ENCODE measurements at places on chromosomes 11 and 22.

DNA sequence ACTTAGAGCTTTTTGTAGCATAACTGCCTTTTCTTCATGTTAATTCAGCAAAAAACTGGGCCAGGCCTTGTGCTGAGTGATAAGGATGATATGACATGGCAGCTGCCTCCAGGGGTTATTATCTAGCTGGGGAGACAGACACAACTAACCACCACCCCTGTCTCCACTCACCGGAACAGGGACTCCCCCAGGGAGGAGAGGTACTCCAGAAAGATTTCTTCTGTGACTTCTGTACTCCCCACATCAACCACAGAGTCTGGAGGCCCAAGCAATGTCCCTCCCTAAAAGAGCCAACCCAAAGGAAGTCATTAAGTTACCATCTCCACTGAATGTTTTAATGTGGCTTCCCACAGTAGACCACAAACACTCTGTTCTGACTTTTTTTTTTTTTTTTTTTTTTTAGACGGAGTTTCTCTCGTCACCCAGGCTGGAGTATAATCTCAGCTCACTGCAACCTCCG, 14.3 kb upstream of the PMM1 start:
- DNase-seq = no peak

DNA sequence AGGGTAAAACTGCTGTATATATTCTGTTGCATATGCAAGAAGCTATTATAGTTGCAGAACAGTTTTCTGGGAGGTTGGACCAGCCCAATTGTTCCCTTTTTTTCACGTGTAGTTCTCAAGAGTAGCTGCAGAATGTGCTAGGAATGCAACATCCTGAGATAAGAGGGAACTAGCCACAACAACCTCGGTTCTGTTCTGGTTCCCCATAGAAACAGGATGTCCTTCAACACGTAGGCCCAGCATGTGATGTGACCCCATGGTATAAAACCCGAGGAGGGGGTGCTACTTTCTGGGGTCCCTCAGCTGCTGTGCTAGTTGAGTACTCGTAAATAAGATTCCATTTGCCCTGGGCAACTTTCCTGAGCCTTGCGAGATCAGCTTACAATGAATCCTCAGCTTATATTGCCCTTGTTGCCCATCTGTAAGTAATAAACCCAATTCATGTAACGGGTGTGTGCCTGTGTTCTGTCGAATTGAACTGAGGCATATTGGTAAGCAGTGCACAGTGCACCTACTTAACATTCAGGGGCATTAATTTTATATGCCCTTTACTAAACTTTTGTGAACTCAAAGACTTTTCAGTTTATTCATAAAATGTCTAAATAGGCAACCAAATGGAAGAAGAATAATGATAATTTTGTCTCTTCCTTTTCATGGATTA, 23.0 kb upstream of the TRAF6 start:
- DNase-seq = no peak

- DNase-seq = peak; percentile 84
Measured at GRCh38 chr11:46346886-46347636, at the start of gene DGKZ. Gene DGKZ (plus strand): TSS chr11:46347463. CDS start chr11:46347660, 197 bp downstream.

DNA sequence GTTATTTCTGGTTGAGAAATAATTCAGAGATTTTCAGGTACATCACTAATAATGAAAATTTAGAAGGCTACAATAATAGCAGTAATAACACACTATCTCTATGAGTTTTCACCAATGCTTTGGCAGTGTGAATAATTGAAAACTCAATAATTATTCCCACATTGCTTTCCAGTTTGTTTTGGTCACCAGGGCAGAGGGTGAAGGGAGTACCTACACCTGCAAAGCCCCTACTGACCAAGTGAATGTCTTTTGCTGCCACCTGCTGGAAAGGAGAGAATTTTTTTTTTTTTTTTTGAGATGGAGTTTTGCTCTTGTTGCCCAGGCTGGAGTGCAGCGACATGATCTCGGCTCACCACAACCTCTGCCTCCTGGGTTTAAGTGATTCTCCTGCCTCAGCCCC, 3.2 kb downstream of the NELL1 start:
- no peak for DNase-seq

DNA sequence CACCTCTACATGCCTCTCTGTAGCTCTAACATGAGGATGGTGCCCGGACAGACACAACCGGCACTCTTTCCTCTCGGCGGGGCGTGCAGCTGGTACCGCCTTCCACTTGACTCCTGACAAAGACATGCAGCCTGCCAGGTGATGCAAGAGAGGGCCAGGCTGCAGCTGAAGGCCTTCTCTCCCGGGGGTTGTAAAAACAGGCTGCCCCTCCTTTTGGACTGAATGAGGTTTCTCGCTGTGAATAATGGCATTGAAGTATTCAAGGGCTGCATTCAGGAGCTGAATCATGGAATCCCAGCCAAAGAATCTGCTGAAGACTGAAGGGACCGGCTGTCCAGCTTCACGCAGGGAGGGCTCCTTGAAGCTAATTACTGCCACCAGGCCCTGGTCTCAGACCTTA, 110.9 kb downstream of the GALNT18 start:
- peak; percentile 13 for DNase-seq

- no peak for DNase-seq
Measured at GRCh38 chr11:102929972-102930371, 25.6 kb downstream of the MMP13 start.

- DNase-seq = no peak
Measured at GRCh38 chr11:7428196-7428595, 57.1 kb upstream of the OLFML1 start.

GRCh38 chr22:35510951-35511350, 29.7 kb upstream of the RASD2 start:
- no peak for DNase-seq

DNA sequence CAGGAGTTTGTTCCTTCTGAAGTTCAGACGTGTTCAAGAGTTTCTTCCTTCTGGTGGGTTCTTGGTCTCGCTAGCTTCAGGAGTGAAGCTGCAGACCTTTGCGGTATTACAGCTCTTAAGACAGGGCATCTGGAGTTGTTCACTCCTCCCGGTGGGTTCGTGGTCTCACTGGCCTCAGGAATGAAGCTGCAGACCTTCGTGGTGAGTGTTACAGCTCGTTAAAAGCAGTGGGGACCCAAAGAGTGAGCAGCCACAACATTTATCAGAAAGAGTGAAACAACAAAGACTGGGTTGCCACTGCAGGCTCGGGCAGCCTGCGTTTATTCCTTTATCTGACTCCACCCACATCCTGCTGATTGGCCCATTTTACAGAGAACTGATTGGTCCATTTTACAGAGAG, 373.1 kb downstream of the ETS1 start:
- no peak for DNase-seq

DNA sequence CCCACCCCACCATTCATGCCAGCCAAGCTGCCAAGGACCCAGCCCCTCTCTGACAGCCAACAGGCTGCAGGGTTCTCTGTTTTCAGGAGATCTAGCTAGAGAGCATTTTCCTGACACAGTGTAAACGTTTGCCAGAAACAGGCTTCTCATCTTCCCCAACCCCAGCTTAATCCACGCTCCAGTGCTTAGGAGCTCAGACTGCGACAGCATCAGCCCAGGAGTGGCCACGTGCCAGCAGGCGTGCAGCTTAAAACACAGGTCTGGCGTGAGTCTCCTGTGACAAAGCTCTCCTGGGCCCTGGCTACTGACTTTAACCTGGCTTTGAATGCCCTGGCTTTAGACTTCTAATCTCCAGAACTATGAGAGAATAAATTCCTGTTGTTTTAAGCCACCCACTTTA, 66.6 kb downstream of the GALNT18 start:
- DNase-seq = no peak

DNA sequence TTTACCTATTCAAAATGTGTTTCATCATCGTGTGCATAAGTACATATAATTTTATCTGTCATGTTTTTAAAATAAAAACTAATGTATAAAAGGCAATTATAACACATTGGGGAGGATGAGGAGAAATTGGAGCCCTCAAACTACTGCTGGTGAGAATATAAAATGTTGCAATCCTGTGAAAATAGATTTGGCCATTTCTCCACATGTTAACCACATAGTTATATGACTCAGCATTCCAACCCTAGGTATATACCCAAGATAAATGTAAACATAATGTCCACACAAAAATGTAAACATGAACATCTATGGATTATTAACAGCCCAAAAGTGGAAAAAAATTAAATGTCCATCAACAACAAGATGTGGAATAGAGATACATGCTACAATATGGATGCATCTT, 928.0 kb upstream of the FAT3 start:
- peak; percentile 58 for DNase-seq

DNA sequence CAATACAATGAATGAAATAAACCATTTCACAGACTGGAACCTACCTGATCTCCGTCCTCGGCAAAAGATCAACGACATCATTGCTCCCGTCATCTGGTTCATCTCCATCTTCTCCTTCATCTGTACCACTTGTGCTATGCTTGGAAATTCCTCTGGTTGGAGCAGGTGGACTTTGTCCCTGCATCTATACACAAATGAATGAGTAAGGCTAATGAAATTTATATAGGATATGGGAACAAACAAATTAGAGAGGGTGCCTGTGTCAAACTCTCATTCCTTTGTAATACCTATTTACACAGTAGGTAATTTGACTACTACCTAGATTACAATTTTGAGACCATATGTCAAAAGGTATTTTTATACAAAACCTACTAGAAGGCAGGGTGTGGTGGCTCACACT, 59.4 kb downstream of the F2 start:
- no peak for DNase-seq

DNA sequence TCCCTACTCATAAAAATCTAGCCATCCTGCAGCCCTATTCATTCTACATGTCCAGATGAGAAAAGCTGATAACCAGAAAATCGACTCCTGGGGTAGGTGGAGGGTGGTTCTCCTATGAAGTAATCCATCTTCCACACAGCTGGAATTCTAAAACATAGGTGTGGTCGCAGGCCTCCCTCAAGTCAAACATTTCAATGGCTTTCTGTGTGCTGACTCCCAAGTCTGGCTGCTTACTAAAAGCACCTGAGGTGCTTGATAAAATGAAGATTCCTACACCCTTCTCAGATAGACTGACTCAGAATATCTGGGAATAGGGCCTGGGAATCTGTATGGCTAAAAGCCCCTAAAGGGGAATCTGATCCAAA, 26.1 kb downstream of the IRAG1 start:
- peak; percentile 74 for DNase-seq

DNA sequence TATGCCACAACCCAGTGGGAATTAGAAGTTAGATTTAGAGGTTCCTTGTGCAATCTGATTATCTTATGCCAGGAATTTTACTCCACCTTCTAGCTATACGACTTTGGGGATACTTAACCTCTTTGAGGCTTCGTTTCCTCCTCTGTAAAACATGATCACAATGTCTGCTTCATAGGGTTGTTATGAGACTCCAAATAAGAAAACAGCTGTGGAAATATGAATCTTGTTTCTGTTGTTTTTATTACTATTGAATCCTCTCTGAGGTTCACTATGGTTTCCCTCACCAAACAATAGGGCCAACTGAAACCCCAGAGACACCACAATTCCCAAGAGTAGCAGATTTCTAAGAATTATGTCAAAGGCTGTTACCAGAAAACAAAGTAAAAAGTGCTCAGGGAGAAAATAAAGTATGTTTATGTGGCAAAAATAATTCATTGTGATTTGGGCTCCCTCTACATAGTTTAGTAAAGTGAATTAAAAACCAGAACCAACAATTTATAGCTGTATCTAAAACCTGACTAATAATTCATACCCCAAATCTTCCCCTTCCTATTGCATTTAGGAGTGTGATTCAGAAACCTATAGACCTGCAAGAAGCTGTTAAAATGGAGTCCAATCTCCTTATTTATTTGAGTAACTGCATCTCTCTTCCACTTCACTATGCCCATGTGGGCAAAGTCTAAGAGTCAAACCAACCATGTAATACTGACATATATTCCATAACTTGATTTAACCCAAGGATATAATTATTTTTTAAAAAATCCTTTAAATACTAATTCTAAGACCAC, 38.4 kb downstream of the AMBRA1 start:
- peak; percentile 27 for DNase-seq

GRCh38 chr11:131744847-131745246, 374.4 kb downstream of the NTM start:
- peak; percentile 79 for DNase-seq

DNA sequence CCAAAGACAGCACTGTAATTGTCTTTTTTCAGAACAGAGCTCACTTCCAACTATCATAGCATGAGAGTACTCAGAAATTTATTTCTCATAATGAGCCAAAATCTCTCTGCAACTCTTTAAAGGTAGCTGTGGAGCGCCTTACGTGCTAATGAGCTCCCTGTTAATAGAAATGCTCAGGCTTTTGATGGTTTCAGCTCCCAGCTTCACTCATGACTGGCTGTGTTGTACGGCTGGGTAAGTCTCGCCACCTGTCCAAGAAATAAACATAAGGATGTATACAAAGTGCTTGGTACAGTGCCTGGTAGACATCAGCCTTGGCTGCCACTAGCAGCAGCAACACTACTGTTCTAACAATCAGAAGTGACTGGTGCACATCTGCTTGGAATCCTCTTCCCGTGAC, 109.4 kb downstream of the LDLRAD3 start:
- DNase-seq = no peak

DNA sequence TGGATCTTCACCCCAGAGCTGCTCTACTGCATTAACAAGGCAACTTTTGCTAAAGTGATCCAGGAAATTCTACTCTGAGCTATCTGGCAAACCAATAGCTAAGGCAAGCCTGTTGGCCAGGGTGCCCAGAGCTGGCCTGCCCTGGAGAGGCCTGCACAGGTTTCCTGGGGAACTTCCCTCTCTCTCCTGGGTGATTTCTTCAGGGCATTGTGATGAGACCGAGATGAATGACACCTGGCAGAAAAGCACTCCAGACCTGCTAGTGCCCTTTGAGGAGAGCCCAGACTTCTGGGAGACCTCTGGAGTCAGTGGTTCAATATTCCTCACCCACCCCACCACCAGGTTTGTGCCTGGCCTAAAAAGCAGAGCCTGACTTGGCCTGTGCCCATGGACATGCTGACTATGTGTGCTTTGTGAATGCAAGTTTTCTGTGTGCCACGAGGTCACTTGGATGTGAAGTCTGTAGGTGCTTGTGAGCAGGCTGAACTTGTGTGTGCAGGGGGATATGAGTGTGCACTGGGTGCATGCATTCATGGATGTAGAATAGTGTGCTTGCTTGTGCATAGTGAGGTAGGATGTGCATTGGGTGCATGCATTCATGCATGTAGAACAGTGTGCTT, 4.4 kb upstream of the APLNR start:
- DNase-seq = no peak

- DNase-seq = no peak
Measured at GRCh38 chr22:38304526-38304925, 12.7 kb downstream of the CSNK1E start.

GRCh38 chr11:92978271-92979111, 9.0 kb downstream of the MTNR1B start:
- peak; percentile 3 for DNase-seq

- no peak for DNase-seq
Measured at GRCh38 chr11:69576069-69576782, 64.7 kb upstream of the CCND1 start.

GRCh38 chr11:106311531-106312230, 234.2 kb downstream of the AASDHPPT start:
- DNase-seq = peak; percentile 53

- DNase-seq = peak; percentile 31
Measured at GRCh38 chr11:18144243-18144642, 11.9 kb downstream of the MRGPRX3 start.

Data from fibroblast of skin of right biceps (primary cell).